ENCODE measurements at places on chromosomes 2 and 18.

DNA sequence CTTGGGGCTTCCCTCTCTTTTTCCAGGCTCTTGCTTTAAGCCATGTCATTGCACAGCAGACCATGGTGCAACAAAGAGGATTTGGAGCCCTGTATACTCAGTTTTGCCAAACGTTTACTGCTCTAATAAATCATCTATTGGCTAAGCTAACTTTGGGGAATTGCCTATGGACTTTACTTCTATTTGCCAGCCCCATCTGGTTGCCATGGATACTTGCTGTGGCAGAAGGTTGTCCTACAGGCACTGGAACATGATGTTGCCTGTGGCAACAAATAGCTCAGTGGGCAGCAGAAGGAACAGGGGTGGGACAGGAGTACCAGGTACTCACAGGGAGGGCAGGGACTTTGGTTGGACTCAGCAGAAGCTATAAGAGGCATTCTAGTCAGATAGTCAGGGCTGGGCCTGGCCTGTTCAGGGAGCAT lies 129.7 kb downstream of the CCDC85A start:
- no peak for DNase-seq

GRCh38 chr2:171798156-171798820 lies 95.8 kb downstream of the SLC25A12 start:
- no peak for DNase-seq

DNA sequence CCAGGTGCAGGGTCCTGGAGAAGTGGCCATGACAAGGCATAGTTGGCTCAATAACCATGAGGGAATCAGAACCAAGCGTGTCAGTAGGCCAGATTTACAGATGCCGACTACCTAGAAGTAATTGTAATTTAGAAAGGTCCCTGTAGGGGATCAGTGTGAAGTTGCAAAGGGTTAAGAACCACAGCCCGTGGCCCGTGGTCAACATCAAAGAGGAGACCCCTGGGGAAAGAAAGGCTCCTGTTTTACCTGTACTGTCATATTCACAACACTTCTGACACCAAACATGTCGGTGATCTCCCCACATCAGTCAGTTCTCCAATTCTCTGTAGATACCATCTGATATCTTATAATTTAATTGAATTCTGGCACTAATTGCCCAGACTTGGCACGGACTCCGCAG lies 31.0 kb downstream of the SP100 start:
- no peak for DNase-seq

GRCh38 chr2:134201533-134201932 lies 52.3 kb upstream of the MGAT5 start:
- DNase-seq: no peak

- no peak for DNase-seq
These were observed 12.4 kb upstream of the ANKRD44 start for GRCh38 chr2:197322724-197323720.

- DNase-seq: no peak
These were observed 68.5 kb downstream of the EPB41L3 start for GRCh38 chr18:5475267-5475666.

DNA sequence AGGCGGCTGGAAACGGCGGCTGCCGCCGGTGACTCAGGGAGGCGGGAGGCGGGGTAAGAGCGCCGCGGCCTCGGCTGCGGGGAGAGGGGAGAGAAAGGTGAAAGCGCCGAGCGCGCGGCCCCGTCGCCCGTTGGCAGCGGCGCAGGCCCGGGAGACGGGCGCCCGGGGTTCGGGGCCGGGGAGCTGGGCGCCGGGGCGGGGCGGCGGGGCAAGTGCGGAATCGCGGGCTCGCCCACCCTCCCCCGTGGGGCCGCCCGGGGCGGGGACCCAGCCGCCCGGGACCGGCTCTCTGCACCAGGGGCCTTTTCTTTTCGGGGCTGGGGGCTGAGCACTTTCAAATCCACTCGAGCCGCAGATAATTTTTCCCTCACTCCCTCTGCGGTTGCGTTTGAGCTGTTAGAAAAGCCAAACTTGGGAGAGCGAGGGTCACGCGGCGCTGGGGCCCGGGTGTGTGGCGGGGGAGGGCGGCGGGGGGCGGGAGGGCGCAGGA lies 266 bp downstream of the KDM3A start:
- no peak for DNase-seq

DNA sequence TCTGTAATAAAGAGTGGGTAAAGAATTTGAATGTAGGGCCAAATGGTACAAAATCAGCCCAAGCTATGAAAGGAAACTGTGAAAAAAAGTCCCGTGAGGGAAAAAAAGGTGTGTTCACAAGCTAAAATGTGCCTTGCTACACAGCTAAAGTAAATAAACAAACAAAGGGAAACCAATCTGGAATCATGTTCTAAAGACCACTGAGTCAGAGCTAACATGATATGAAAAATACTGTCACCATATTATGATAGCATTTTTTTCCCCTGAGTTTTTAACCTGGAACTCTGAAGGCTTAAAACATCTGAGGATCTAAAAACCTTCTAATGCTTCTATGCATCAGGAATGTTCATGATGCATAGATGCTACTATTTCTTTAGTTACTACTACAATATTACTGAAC lies 58.8 kb downstream of the SCN1A start:
- no peak for DNase-seq

DNA sequence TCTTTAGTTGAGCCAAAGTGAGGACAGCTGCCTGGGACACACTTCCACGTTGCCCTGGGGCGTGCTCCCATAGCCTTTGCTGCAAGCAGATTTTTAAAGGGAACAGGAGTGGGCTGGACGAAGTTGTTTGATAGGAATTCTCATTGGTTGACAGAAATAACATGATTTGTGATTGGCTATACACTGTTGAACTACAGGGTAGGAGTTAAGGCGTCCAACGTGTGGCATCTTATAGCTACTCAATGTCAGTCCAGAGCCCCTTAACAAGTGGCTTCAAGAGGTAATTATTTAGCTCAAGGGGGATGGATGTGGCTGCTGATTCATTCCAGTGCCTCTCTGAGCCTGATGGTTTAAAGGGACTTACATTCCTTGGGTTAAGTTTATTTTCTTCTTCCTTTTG lies 65.5 kb downstream of the ACAA2 start:
- DNase-seq: no peak

GRCh38 chr18:44869533-44869932 lies 188.8 kb downstream of the SETBP1 start:
- no peak for DNase-seq

GRCh38 chr2:230865766-230866755 lies 1.3 kb downstream of the ITM2C start:
- no peak for DNase-seq

DNA sequence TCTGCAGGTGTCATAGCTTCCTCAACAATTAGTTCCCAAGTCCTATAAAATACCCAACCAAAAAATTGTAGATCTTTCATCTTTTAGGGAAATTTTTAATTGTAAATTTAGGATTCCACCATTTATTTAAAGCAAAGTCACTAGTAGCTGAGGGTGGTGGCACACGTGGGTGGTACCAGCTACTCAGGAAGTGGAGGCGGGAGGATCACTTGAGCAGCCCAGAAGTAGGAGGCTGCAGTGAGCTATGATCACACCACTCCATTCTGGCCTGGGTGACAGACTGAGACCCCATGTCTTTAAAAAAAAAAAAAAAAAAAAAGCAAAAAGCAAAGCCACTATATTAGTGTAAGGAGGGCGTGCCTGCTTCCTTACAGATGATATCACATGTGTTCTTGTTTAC lies 60.3 kb upstream of the GREB1L start:
- DNase-seq: no peak

- DNase-seq: no peak
These were observed 104.1 kb downstream of the CHN1 start for GRCh38 chr2:174901075-174901474.

DNA sequence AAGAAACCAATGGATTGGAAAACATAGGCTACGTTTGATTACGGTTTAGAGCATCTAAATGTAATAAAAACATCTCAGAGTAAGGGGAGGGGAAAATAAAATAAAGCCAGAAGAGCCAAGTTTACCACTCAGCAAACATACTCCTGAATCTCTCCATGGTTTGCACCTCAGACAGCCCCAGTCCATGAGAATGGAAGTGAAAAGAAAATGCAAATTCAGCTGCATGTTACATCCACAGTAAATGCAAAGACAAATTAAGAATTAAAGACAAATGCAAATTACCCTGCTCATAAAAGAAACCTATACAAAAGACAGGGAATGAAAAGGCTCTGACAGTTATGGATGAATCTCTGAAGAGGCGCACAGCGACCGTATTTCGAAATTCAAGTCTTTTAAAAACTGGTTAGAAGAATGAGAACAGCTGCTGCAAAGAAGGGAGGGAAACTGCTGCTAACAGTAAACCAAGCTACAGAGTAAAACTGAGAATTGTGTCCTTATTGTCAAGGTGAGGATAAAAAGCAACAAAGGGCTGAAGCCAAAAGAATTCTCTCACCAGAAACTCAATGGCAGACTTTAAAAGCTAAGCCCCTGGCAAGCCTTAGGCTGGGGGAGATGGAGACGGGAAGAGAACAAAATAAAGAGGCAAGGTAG lies 197.9 kb upstream of the ACVR2A start:
- no peak for DNase-seq

- DNase-seq: no peak
These were observed 111.2 kb upstream of the KLHL29 start for GRCh38 chr2:23273786-23274185.

DNA sequence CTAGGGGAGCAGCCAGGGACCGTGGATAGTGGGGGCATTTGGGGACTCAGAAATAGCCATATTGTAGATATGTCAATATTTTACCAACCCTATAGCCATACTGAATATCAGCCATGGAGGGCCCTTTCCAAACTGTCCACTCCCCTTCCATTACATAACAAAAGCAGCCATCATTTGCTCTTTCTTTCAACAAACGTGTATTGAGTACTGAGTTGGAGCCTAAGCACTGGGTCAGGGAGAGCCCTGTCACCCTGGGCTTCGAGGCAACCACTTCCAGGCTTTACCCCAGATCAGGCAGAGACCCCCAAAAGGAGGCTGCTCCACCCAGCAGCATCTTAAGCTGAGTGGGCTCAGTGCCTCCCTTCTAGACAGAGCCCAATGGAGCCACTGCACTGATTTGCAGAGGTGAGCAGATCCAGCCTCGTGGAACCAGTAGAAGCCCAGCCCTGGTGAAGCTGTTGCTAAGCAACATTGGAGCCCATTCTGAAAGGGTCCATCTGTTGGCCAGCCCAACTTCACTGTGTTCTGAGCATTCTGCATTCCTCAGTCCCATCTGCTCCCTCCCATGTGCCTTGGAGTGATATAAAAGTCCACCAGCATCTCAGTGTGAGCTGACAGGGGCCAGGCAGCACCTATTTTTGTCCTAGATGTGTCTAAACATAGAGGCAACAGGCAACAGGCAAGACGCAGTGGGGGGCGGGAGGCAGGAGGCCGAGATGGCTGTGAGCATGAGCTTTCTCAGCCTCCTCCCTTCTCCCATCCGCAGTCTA lies 112.1 kb downstream of the PLB1 start:
- DNase-seq: no peak

- DNase-seq: no peak
These were observed 248.6 kb downstream of the NDUFA10 start for GRCh38 chr2:239776436-239777005.

DNA sequence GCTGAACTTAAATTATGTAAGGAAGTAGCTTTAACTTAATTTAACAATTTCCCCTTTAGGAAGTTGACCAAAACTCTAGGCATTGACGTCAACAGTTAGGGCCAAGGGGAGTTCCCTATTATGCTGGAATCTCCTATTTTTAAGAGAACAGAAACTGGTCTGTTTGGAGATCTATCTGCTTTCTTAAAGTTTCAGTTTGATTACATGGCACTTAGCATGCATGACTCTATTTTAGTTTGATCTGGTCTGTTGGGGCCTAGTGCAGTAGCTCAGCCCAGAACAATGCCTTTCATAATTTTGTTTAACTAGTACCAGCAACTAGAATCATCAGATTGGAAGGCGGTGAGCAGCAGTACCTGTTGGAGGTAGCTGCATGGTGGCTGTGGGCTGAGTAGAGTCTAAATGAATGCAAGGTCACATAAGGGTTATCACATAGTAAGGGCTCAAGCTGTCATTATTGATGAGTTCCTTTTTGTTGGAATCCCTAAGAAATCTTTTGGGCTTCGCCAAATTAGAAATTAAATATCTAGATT lies 60.5 kb upstream of the ZNG1B start:
- no peak for DNase-seq

DNA sequence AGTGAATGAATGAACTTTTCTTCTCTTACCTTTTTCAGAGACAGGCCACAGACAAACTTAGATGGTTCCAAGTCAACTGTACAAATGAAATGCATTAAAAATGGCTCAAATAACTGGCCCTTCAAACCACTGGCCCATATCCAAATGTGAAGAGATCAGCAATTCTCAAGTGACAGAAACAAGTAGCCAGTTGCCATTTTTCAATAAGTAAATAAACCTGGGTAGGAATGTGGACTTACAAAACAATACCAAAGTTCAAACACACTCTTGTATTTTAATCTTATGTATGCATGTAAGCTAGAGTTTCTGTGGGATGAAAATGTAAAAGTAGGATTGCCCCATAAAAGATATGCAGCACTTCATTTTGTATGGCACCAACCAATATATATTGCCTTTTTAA lies 129.2 kb downstream of the MEP1B start:
- DNase-seq: no peak

GRCh38 chr18:57698571-57699276 lies 77.1 kb upstream of the NARS1 start:
- DNase-seq: peak; percentile 48

- DNase-seq: no peak
These were observed 67.0 kb downstream of the PMS1 start for GRCh38 chr2:189851174-189851826.

DNA sequence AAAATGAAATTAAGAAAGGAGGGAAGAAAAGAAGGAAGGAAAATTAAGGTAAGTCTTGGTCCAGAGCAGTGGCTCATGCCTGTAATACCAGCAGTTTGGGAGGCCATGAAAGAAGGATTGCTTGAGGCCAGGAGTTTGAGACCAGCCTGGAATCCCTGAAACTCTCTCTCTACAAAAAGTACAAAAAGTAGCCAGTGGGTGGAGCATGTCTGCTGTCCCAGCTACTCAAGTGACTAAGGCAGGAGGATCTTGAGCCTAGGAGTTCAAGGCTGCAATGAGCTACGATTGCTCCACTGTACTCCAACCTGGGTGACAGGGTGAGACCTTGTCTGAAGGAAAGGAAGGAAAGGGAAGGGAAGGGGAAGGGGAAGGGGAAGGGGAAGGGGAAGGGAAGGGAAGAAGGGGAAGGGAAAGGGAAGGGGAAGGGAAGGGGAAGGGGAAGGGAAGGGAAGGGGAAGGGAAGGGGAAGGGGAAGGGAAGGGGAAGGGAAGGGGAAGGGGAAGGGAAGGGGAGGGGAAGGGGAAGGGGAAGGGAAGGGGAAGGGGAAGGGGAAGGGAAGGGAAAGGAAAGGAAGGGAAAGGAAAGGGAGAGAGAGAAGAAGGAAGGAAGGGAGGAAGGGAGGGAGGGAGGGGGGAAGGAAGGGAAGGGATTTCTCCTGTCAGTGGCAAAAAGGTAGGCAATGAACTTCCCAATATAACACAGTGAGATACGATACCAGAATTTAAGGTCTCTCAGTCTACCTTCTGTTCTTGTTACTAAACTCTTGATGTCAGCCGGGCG lies 412.8 kb downstream of the CMPK2 start:
- no peak for DNase-seq

DNA sequence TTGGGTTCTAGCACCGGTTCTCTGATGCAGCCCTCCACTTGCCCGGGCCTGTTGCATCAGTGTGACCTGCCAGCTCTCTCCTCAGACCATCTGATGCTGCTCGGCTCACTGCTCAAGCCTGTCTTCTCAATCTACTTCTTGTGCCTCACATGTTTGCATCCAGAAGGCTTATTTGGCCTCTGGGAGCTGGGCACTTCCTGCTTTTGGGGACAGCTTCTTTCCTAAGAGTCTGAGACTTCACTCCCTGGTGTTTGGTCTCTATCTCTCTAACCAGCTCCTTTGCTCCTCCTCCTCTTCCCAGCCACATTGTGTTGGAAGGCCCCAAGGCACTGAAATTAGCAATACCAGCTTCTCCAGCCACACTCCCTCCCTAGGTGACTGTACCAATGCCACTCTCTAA lies 212.8 kb downstream of the CDCA7 start:
- no peak for DNase-seq

Data from fibroblast of skin of left biceps (primary cell).